ENCODE measurements at places on chromosomes 12 and 14.

- DNase-seq = no peak
These were observed 5.7 kb downstream of the MCRS1 start for GRCh38 chr12:49562233-49562632.

GRCh38 chr12:69091442-69092017 is 147.8 kb upstream of the CPSF6 start:
- DNase-seq = no peak

DNA sequence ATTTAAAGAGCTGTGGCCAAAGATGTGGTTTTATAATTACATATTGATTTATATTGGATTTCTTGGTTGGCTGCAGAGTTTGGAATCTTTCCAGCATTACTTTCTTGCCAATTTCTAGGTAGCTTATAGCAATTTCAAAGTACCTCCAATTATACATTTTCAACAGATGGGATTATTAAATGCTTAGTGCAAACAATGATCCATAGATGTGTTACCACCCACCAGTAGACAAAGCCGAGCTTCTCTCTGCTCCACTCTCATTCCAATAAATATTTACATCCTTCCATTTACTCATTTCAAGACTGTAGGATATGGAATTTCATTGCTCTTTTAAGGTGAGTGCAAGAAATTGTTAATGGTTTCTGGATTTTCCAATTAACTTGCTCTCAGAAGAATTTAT is 21.6 kb upstream of the TMCC3 start:
- no peak for DNase-seq

DNA sequence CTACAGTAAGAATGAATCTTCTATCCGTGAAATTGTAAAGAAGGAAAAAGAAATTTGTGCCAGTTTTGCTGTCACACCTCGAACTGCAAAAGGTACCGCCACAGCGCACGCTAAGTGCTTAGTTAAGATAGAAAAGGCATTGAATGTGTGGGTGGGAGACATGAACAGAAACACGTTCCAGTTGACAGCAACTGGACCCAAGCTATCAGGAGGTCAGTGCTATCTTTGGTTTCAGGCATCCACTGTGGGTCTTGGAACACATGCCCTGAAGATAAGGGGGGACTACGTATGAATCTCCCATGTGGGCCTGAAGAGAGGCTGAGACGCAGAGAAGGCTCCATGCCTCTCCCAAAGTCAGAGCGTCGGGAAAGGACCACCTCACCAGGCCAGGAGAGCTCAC is 9.8 kb downstream of the IFFO1 start:
- no peak for DNase-seq

DNA sequence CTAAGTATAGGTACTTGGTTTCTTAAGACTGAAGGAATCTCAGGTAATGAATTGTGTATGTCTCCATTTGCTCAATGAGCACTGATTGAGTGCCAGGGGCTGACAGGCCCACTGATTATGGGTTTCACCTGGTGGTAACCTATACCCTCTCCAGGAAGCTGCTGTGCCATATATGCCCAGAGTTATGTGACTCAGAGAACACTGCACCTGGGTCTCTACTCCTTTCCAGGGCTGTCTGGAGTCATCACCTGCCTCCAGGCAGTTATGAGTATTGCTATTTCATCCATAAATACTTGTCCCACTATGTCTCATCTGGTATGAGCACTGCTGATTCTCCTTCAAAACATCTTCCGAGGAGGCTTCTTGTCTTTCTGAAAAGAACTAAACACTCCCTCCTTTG is 692.9 kb downstream of the BCL11B start:
- DNase-seq = no peak

DNA sequence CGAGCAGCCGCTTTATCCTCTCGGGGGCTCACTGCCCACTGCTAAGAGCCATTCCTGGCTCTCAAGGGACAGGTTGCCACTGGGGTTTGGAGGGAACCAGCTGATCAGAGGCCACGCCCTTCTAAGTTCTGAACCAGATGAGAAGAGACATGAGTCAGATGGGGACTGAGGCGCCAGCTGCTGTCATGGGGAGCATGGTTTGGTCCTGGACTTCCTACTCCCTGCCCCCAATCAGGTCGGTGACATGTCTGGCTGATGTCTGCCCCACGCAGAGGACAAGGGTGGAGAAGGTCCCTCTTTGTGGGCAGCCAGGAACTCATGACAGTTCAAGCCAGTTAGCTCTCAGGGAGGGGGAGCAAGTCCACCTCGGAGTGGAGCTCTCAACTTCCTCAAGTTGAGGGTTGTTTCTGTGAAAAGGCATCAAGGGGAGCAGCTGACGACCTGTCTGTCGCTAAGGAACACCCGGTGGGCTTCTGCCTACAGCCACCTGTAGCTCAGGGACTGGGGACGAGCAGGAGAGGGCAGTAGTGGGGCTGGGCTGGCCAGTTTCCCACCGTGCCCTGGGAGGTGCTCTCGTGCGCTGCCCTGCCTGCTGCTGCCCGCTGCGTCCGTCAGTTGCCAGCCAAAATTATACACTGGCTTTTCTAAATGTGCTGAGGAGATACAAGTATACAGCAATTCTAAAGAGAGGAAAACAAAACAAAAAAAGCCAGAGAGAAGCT is 20.5 kb downstream of the PSMC1 start:
- DNase-seq = no peak

DNA sequence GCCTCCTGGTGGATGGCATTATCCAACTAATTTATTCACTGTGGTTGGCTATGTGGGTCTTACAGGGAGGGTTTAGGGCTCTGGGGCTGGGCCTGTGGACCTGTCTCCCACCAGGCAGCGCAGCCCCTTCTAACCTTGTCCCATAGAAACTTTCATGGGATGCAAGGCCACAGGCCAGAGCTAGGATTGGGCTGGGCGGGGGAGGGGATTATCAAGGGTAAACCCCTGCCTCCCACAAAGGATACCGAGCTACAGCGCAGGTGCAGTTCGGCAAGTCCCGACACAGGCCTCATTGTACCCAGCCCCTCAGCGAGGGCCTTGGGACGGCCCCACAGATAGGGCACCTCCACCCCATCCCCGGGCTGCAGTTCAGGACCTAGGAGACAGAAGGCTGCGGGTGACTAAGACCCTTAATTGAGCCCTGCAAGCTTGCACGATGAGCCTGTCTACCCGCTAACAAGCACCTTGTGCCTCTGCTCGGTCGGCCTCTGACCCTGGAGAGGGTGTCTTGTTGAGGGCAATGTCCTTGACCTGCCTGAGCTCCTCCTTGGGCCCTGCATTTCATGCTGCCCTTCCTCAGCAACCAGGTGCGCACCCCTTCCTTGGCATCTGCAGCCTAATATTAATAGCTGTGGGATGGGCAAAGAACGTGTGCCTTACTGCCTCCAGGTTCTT is 46.7 kb downstream of the PSMA6 start:
- no peak for DNase-seq

DNA sequence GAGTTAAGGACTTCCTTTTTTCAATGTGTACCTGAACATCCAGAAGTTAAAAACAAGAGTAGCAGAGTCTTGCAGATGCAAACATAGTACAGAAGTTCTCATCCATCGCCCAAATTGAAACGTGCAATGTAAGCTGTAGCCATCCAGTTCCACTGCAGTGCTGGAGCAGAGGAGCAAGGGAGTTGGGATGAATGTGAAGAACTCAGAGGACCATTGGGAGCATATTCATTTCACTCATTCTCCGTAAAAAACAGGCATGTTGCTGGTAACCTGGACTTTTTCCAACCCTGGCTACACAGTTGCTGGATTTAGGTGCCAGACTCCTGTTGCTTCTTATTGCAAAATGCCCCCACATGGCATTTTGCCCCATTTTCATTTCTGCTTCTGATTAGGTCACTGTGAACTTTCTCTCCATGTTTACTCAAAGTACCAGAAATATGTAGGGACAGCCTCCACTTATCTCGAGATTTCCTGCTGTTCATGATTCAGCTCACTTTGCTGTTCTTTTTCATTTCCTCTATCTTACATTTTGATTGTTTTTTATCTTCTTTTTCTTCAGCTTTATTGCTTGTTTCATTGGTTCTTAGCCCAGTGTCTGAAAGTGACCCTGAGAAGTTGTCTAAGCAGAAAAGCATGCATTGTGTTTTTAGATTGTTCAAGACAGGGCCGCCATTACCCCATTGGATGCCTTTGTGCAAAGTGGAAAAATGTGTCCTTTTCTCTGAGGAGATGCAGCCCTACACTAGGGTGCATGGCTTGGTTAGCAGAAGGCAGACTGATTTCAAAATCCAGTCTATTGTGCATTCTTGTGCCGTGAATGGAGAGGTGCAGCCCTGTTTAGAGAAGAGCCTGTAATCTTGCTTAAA is 109.0 kb upstream of the AMIGO2 start:
- peak; percentile 76 for DNase-seq

DNA sequence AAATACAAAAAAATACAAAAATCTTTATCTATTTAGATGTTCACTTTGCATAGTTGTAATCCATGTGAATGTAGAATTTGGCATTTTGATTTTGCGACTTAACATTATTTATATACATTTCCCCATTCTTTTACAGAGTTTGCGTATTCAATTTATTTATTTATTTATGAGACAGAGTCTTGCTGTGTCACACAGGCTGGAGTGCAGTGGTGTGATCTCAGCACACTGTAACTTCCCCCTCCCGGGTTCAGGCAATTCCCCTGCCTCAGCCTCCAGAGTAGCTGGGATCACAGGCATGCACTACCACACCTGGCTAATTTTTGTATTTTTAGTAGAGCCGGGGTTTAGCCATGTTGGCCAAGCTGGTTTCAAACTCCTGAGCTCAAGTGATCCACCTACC is 25.3 kb upstream of the STRN3 start:
- DNase-seq = no peak

DNA sequence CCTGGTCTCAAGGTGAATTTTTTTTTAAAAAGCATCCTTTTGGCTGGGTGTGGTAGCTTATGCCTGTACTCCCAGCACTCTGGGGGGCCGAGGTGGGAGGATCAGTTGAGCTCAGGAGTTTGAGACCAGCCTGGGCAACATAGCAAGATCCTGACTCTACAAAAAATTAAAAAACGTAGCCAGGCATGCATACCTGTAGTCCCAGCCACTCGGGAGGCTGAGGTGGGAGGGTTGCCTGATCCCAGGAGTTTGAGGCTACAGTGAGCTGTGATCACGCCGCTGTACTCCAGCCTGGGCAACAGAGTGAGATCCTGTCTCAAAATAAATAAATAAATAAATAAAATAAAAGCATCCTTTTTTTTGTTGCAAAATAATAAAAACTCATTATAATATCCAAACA is 12.4 kb downstream of the TSPAN9 start:
- no peak for DNase-seq

GRCh38 chr14:37588667-37588955 is 6.4 kb downstream of the FOXA1 start:
- no peak for DNase-seq

GRCh38 chr14:20498622-20499021 is 6.7 kb upstream of the RNASE10 start:
- DNase-seq = no peak

GRCh38 chr12:3622822-3623690 is 129.9 kb downstream of the CRACR2A start:
- DNase-seq = no peak

DNA sequence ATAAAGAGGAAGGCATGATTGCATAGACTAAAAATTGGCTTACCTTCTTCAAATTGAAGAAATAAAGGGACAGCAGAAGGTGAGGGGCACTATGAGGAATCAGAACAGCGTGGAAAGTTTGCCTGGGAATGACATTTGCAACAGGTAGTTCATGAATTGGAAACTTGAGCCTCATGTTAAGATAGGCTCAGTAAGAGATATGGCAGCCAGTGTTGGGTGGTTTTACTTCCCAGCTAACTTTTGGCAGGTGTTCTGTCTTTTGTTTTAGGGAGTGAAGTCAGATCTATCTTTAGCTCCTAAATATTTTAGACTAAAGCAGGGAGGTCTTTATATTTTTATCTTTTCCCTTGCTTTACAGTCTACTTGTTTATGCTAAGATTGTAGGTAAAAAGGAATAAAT is 122.4 kb downstream of the ANO6 start:
- no peak for DNase-seq

DNA sequence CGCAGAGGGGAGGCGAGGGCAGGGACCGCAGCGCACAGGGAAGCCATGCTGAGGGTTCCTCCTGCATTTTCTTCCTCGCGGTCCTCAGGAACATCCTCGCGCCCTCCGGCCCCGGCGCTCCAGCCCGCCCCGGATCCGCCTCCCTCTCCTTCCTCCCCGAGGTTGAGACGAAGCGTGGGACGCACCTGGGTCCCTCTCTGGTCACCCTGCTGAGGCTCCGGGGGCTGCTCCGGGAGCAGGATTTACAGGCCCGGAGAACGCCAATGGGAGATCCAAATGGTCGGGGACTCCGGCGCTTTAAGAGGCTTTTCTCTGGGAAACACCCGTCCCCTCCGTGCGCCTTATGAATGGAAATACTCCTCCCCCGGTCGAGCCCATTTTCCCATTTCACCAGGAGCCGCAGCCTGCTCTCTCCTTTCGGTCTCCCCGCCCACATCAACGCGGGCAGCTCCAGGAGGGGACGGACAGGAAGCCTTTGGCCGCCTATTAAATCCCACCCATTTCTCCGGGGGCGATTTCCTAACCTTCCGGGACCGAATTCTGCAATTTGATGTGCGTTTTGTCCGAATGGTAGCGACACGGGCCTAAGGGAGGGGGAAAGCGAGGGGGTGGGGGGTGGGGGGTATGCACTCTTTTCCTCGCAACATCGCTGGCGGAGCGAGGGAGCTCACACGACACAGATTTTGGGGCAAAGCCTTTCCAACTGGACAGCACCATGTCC is at the start of gene UNC79:
TSS of gene UNC79 (plus strand) at position 625 of the 721 bp plus-strand sequence. CDS start at position 716, 91 bp downstream.
- no peak for DNase-seq

GRCh38 chr14:32645551-32645950 is 293.1 kb upstream of the NPAS3 start:
- DNase-seq = no peak

DNA sequence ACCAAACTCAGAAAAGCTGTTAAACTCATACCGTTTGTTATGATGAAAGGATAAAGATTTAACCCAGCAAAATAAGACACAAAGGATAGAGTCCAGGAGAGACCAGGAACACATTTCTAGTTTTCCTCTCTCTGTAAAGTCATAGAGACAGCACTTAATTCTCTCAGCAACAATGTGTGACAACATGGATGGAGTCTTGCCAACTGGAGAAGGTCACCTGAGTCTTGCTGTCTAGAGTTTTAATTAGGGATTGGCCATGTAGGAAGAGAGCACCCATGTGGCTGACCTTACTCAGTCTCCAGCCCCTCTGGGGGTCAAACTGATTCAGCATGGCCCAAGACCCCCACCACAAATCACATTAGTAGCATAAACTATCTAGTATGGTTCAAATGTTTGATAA is 151.0 kb upstream of the ATF7IP start:
- DNase-seq = no peak

DNA sequence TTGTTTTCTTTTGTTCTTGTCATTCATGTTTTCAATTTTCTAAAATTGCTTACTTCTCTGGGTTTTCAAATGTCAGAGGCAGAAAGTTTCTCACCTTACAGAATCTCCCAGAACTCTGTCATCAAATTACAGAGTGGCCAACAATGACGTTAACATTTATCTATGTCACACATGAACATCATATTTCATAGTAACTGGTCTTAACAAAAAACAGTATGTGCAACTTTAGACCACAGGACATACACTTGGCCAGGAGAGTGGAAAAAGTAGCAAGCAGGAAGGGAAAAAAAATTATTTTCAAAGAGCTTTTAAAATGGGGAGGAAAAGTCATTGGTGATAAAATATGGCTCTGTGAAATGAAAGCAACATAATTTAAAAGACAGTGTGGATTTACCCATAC is 426.5 kb downstream of the MED13L start:
- DNase-seq = no peak

GRCh38 chr12:122094735-122095631 is 16.4 kb downstream of the MLXIP start:
- no peak for DNase-seq

- DNase-seq = no peak
These were observed 58.5 kb upstream of the ATF7IP start for GRCh38 chr12:14307004-14307403.
